ENCODE measurements at places on chromosomes 7 and 10.

- peak; percentile 18 for ATAC-seq
Observed at GRCh38 chr7:816751-817671, 15.3 kb upstream of the SUN1 start.

DNA sequence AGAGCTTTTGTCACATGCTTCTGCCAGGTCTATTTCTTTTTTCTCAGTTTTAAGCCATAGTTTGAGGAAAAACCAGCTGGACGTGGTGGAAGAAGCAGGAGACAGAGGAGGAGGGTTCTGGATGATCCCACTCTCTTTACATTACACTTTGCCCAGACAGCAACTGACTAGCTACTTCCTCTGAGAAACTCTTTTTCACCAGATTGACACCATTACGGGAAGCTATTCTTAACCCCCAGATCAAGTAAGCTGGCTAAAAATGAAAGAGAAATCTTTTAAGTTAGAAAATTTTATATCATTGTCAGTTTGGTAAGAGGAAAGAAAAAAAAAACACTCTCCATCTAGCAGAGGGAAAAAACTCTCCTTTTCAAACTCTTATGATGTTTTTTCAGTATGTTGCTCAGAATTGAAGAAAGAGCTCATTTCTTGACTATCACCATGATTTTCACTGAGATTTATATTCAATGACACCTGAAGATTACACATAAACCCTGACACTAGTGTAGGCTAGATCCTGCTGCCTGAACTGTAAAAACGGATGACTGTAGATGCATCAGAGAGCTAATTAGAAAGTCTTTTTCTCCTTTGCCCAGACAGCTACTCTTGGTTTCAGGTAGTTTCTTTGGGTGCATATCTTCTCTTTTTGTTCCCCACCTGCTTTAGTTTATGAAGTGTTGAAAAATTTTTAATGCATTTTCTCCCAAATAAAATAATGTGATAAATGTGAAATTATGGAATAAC is 203.1 kb downstream of the TFEC start:
- ATAC-seq = no peak

- ATAC-seq = no peak
Observed at GRCh38 chr10:104359811-104360210, 6.2 kb downstream of the CFAP58 start.

DNA sequence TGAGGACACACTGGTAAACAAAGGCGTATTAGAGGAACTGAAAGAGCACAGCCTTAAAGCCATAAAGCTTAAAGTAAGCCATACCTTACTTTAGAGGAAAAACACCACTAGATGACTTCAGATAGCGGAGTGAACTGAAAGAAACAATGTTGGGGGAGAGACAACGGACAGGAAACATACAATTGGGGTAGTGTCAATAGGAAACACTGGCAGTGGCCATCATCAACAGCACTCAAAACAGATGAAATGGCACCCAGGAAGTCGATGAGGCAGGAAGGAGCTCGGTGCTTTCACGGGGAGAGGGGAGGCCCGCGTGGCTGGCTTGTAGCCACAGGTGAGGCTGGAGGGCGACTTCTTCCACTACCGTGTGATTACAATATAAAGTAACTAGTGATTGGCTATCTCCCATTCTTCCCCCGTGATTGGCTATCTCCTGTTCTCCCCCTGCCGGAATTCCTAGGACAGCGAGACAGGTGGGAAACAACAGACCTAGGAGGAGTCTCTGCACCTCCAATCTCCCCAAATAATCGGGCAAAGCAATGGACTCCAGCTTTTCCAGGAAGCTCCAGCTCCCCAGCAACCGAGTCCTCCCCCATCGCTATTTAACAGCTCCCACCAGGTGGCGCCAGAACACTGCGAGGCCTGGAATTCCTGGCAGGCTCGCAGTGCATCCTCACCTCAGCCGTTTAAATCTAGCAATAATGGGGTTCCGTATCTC is 2.4 kb upstream of the TAS2R38 start:
- no peak for ATAC-seq

DNA sequence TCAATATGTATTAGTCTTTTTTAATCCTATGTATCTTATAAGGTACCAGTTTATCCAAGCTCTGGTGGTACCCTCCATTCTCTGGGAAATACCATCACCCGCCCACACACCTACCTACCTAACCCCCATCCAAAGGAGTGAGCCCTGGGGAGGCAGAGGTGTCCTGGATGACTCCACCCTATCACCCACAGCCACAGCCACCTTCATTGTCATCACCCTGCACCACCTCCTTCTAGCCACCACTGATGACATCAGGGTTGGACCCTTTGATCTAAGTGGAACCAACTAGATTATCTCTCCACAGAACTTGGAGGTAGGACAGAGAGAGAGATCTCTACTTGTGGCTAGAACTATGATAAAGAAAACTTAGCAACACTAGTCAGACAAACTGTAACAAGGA is 259.4 kb downstream of the PARD3 start:
- no peak for ATAC-seq

- ATAC-seq = no peak
Observed at GRCh38 chr7:102107474-102108104, 179.1 kb upstream of the SH2B2 start.

Data from gastroesophageal sphincter (tissue), 4 donors.